Motor neuron (in vitro differentiated cells): ENCODE measurements at places on chromosomes 1 and 21.

- ATAC-seq: no peak
Measured at GRCh38 chr1:91501971-91502671, 1.5 kb downstream of the CDC7 start.

DNA sequence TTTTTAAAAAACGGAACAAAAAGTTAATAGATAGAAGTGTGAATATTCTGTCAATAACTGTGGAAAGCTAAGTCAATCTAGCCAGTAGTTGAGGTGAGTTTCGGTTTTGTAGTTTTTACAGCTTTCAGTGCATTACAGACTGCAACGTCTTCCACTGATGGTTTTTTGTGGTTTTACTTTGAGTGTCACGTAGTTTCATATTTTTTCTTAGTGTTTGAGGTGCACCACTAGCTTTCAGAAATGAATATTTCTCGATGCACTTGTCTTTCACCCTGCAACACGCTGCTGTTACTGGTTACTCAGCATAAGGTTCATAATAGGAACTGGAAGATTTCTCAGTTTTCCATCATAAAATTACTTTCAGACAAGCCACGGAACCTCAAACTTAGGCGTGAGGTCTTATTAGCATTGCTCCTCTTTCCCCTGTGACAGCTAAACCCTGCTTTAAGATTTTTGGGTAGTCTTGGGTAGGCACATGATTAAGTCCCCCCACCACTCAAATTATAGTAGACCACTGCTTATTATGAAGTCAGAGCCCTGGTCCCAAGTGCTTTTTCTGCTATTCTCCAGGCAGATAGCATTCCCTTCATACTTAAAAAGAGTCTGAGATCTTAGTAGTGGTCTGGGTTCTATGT is 1412.7 kb downstream of the KCNT2 start:
- no peak for ATAC-seq

DNA sequence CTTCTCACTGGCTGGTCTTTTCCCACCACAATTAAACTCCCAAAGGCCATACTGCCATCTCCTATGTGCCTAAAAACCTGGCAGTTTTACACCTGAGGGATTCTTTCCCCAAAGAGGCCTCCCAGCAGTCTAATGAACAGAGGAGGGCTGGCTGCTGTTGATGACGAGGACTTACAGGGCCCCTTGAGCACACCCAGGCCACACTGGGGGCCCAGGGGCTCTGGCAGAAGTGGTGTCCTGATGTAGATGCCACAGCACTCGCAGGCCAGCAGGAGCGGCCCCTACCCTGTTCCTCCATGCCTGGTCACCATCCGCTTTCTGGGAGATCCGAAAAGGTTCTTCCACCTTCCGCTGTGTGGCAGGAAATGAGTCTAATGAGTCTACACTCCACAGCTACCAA is 24.2 kb downstream of the POFUT2 start:
- ATAC-seq: no peak

- no peak for ATAC-seq
Measured at GRCh38 chr1:21307210-21307609, 16.9 kb upstream of the ECE1 start.
